ENCODE measurements at places on chromosomes 11 and 22.

DNA sequence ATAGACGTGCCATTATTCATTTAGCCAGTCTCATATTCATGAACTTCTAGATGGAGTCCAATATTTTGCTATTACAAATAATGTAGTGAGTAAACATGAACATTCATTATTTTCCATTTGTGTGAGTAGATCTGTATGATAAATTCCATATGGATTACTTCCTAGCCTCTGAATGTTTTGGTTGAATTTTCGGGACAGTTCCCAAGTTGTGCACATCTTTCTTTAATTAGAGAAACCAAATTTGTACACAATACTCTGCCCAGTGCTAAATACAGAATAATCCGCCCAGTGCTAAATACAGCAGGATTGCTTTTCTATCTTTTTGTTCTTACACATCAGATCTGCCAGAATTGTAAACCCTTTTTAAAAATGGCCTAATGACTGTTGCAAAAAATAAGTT, 17.1 kb upstream of the APLP2 start:
- no peak for DNase-seq

- no peak for DNase-seq
Observed at GRCh38 chr11:7501251-7501650, 12.5 kb upstream of the PPFIBP2 start.

- no peak for DNase-seq
Observed at GRCh38 chr11:111559800-111560464, 19.4 kb downstream of the LAYN start.

GRCh38 chr11:33652930-33653329, 47.7 kb downstream of the C11orf91 start:
- DNase-seq, result no peak

- DNase-seq, result no peak
Observed at GRCh38 chr11:104546501-104546900, 351.8 kb downstream of the CASP12 start.

DNA sequence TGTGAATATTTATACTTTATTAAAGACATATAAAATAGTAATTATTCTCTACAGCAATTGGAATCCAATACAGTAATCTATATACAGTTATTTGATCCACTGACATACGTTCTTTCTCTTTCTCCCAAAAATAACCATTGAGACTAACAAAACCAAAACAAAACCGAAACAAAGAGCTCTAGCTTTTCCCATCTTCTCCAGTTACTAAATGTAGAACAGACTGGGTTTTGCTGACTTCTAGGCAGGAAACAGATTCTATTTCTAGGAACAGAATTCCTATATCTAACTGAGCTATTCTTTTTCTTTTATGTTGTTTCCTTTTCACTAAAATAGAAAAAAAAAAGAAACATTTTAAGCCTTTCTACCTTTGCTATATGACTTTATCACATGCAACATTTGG, 80.1 kb downstream of the PACS1 start:
- no peak for DNase-seq

DNA sequence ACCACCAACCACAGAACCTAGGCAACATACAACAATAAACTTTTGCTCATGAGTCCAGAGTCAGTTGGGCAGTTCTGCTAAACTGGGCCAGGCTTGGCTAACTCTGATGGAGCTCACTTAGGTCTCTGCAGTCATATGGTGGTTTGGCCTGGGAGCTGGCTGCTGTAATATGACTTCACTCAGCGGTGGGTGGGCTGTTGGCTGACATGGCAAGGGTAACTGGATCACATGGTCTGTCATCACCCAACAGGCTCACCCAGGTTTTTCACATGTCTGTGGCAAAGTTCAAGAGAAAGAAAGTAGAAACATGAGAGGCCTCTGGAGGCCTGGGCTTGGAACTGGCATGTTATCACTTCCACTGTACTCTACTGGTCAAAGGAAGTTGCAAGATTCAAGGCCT, 43.2 kb upstream of the CLMP start:
- no peak for DNase-seq

GRCh38 chr11:67303132-67303834, at the start of gene SSH3:
TSS of gene SSH3 (plus strand) at chr11:67303530. CDS start at chr11:67303626, 96 bp downstream.
- no peak for DNase-seq

GRCh38 chr11:73958521-73959141, 7.8 kb downstream of the DNAJB13 start:
- no peak for DNase-seq

DNA sequence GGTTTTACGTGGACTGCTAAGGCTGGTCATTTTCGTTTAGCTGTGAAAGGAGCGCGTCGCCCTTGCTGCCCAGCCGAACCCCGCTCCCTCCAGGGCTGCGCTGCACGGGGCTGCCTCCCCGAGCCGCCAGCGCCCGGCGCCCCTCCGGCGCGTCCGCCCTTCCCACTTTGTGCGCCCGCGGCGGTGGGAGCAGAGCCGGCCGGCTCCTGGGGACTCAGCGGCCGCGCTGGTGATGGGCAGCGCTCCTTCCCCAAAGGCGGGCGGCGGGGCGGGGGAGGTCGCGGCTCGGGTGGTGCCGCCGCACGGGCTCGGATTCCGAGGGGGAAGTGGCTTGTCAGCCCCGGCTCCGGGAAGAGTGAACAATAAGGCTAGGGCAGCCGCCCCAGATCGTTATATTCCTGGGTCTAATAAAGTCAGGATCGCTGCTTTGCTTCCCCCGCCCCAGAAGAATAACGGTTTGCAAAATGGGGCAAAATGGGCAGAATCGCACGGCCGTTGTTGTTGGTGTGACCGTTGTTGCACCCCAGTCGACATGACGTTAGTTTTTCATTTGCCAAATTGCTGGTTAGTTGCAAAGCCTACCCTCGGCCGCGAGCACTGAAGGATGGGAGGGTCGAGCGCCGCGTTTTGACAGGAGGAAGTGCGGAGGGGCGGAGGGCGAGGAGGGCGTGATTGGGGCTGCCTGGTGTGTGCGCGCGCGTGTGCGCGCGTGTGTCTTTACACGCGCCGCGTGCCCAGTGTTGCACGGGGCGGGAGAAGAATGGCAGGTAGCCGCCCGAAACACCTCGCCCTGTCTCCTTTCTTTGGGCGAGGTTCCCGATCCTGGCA, 745 bp downstream of the NCAM1 start:
- no peak for DNase-seq

DNA sequence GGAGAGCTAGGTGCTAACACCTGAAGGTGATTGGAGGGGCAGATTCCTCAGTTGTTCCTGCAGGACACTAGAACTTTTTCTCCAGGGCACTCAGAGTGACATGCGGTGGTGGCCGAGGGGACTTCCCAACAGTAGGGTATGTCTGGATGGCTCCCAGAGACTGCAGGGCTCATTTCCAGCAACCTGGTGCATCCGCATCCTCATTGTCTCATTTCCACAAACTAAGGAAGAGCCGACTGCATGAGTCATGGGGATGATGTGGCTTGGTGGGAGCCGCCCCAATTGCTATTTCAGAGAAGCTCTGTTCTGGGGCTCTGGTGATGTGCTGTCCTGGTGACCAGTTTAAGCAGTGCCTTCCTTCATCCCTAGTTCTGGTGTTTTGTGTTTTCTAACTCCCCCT, 2.8 kb upstream of the ROBO4 start:
- no peak for DNase-seq

- DNase-seq, result no peak
Observed at GRCh38 chr22:23789638-23790037, 2.9 kb downstream of the SMARCB1 start.

- DNase-seq, result no peak
Observed at GRCh38 chr22:49866646-49867045, 13.0 kb downstream of the ZBED4 start.

DNA sequence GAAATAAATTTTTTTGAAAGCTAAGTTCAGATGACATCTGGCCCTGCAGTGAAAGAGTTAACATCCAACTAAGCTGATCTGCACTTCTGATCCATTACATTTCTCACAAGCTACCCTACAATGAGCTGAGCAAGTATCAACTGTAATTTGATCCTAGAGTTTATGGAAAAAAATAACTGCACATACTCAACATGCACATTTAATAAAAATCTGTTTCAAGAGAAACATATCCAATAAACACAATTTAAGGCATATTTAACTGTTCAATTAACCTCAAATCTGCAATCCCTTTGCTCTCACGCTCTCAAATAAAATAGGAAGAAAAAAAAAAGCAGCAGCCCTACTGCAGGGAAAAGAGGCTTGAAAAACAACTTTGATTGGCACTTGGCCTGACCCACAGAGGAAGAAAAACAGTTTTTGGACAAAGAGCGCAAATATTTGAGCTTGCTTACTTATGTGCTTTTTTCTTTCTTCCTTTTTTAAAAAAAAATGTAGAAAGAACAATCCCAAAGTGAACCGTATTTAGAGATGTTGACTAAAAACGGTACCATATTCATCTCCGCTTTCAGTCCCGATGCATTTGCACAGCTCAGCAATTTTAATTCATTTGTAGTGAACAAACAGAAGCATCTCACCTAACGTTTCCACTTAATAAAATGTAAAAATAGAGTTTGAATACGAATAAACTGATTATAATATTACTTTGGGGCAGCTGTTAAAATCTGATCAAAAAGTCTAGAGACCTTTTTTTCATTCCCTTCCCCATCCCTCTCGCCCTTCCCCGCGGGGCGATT, 1.6 kb downstream of the SESN3 start:
- DNase-seq, result no peak

DNA sequence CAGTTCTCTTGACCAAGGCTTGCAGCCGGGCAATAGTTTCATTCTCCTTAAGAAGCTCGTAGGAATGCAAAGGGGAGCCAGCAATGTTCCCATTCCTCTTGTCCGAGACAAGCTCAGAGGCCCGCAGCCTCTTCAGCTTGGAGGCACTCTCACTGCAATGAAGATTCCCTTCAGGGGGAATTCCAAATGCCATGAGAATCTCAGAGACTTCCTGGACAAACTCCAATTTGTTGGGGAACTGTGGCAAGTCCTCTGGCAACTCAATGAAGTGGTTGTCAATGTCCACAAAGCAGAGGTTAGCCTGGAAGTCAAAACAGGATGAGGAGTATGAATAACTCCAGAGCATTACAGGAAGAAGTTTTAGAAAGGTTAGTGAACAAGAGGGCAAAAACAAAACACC, 84.4 kb downstream of the DENND5A start:
- DNase-seq, result no peak

DNA sequence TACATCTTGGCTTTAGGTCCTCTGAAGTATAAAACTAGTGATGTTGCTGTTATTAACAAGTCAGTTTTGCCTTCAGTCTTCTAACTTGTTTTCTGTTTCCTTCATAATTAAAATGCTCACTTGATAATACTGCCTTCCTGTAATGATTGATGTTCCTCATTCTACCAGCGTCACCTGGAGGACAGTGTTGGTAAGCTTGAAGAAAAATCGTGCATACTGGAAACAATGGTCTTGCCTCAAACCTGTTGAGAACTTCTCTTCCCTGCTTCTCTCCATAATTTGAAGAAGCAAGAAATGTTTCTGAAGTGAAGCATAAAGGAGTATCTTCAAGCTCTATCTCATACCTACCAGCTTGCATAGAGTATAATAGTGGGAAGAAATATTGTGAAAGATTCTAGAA, 3.0 kb downstream of the YWHAH start:
- no peak for DNase-seq

GRCh38 chr11:118277312-118277711, 13.2 kb upstream of the MPZL2 start:
- no peak for DNase-seq

- DNase-seq, result no peak
Observed at GRCh38 chr11:1160231-1161101, 2.7 kb downstream of the MUC5AC start.

DNA sequence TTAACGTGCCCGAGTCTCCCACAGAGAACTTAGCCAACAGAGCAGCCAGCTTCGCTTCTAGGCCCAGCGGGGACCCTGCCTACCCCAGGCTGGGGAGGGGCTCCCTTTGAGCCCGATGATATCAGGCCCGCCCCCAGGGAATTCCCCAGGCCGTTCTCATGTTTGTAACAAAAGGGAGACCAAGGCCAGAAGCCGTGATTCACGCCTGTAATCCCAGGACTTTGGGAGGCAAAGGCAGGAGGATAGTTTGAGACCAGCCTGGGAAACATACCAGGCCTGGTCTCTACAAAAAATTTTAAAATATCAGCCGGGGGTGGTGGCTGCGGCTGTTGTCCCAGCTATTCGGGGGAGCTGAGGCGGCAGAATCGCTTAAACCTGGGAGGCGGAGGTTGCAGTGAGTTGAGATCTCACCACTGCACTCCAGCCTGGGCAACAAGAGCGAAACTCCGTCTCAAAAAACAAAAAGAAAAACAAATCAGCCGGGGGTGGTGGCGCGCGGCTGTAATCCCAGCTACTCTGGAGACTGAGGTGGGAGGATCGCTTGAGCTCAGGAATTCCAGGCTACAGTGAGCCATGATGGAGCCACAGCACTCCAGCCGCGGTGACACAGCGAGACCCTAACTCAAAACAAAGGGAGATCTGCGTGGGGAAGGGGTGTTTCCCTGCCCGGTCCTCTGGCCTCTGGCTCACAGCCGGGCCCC, 1.7 kb downstream of the DRD4 start:
- DNase-seq, result no peak

GRCh38 chr11:85805387-85805786, 5.6 kb downstream of the SYTL2 start:
- DNase-seq, result no peak

GRCh38 chr22:37681001-37681424, 5.1 kb upstream of the NOL12 start:
- DNase-seq, result no peak

- DNase-seq, result no peak
Observed at GRCh38 chr11:131839326-131839725, 468.9 kb downstream of the NTM start.

Measured in stimulated activated CD4-positive, alpha-beta T cell treated with anti-CD3 and anti-CD28 coated beads, Interleukin-15, amount 100 ng/mL, for 48 hours (primary cell).